ENCODE measurements at places on chromosomes 7 and 10. TPM values are rescaled to one million over a fixed set of nuclear protein-coding genes. Genes with fewer than 3 reads are reported as not detected.

OPALIN gene
- not detected for total RNA-seq

SRRM3 gene
- 0.16 TPM for total RNA-seq

HMX2 gene
- total RNA-seq: not detected

ALDH18A1 gene
- total RNA-seq: 71.7 TPM

ZPBP gene
- total RNA-seq: not detected

TBXAS1 gene
- total RNA-seq: 15.2 TPM

TUBAL3 gene
- not detected for total RNA-seq

SPDYE11 gene
- total RNA-seq: not detected

MACROH2A2 gene
- total RNA-seq: 46.8 TPM

INSYN2A gene
- total RNA-seq: 0.33 TPM

FAM237B gene
- not detected for total RNA-seq

AKR1C3 gene
- total RNA-seq: 21.0 TPM

Measured in mesangial cell (primary cell).